Smooth muscle cell of the umbilical artery (primary cell): ENCODE measurements at places on chromosomes 4 and X. TPM values are rescaled to one million over a fixed set of nuclear protein-coding genes. Genes with fewer than 3 reads are reported as not detected.

CFAP47 gene
- under 0.01 TPM in 1 of 2 replicates, not detected in the other for total RNA-seq

ATP11C gene
- 32.1 and 47.5 TPM in 2 replicates for total RNA-seq

PCDH18 gene
- 9.7 and 30.0 TPM in 2 replicates for total RNA-seq

COX7B2 gene
- total RNA-seq, result not detected in 2 replicates

AKAP4 gene
- not detected in 2 replicates for total RNA-seq

WNK3 gene
- total RNA-seq, result 2.4 and 3.2 TPM in 2 replicates

SLC2A9 gene
- 2.7 and 6.5 TPM in 2 replicates for total RNA-seq

PRAF2 gene
- 10.4 and 19.3 TPM in 2 replicates for total RNA-seq

LINC00632 gene
- 13.4 and 17.0 TPM in 2 replicates for total RNA-seq

SHROOM2 gene
- total RNA-seq, result 3.0 and 4.5 TPM in 2 replicates

FAM114A1 gene
- total RNA-seq, result 437 and 526 TPM in 2 replicates

SHOX gene
- total RNA-seq, result not detected in 2 replicates

FHDC1 gene
- total RNA-seq, result 0.28 and 0.30 TPM in 2 replicates

F9 gene
- total RNA-seq, result not detected in 2 replicates

EREG gene
- under 0.01 and 0.09 TPM in 2 replicates for total RNA-seq

SPON2 gene
- 55.5 and 911 TPM in 2 replicates for total RNA-seq

KLHL4 gene
- total RNA-seq, result 6.8 and 7.1 TPM in 2 replicates

ERCC6L gene
- 0.30 and 3.7 TPM in 2 replicates for total RNA-seq

AFM gene
- total RNA-seq, result not detected in 2 replicates

SLITRK4 gene
- total RNA-seq, result 3.6 and 6.6 TPM in 2 replicates

KLF3 gene
- total RNA-seq, result 17.8 and 22.6 TPM in 2 replicates

KCND1 gene
- total RNA-seq, result 0.89 and 2.6 TPM in 2 replicates

PABPC1L2A gene
- not detected in 2 replicates for total RNA-seq

YIPF7 gene
- not detected in 2 replicates for total RNA-seq

ETDB gene
- not detected in 2 replicates for total RNA-seq

NPFFR2 gene
- not detected in 2 replicates for total RNA-seq
